NCI-H187 (cell line): ENCODE measurements at places on chromosomes 1 and 21.

DNA sequence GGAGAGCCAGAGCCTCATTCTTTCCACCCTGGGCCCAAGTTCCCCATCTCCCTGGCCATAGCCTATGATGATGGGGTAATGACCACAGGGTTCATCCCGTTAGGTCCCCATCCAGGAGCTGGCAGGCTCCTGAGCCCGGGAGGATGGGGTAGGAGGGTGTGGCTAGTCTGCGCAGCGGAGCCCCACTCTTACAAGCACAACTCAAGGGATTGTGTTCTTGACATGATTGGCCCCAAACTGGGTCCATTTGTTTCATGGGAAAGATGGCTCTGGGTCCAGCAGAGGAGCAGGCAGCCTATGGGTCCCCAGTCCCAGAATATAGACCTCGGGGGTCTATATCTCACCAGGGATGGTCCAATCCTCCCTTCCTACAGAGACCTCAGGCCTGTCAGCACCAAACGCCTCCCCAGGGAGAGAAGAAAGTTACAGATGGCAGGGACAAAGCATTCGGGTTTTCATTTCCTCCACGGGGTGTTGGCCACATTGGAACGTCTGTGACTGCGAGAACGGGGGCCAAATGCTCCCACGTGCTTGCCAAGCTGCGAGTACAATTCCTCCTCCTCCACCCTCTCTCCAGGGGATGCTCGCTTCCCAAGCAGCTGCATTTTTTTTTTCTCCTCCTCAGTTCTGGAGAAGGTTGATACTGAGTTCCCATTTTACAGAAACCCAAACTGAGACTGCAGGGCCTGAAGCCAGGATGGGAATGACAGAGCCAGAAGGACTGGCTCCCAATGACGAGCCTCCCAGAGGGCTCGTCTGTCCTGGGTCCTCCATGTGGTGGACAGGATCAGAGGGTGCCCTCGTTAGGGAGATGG lies 71.0 kb downstream of the DHRS3 start:
- DNase-seq = no peak

- no peak for DNase-seq
Measured at GRCh38 chr1:26900815-26901511, 696 bp upstream of the GPATCH3 start.

DNA sequence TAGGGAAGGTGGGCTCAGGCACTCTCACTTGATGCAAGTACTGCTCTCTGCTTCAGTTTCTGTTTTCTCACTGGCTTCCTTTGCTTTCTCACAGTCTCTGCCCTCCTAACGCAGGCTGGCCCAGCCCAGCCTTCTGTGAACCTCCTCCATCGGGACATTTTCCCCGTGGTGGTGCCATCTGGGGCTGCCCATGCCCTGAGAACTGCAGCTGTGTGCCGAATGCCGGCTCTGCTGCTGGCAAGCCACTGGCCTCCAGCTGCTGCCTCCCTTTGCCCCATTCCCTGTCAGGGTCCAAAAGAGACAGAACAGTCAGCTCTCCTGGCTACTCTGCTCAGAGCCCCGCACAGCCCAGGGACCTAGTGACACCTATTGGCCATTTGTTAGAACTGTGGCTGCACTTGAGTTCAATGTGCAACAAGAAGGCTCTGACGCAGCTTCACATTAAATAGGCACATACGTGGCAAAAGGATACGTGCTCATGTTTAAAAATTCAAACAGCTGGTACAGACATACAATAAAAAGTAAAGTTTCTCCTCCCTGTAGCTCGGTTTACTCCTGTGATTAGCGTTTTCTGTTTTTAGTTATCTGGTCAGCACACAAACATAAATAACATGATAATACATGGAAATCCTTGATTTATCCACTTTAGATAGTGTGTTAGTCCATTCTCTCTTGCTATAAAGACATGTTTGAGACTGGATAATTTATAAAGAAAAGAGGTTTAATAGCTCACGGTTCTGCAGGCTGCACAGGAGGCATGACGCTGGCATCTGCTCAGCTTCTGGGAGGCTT lies 46.6 kb downstream of the FCRL5 start:
- no peak for DNase-seq

DNA sequence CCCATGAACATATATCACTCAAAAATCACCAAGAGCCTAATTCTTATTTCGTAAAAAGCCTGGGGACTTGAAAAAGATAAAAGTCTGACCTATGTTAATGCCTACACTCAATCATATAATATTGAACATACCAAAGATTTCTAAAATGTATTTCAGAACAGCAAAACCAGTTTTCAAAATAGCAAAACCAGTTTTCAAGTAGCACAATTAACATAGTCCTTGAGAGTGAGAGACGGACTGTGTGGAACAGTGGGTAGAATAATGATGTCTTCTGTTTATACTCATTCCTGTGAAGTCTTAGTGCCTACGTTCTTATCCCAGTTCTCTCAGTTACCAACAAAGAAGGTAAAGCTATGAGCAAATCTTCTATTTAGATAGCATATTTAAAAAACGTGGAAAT lies 22.3 kb upstream of the RGS2 start:
- DNase-seq = no peak

DNA sequence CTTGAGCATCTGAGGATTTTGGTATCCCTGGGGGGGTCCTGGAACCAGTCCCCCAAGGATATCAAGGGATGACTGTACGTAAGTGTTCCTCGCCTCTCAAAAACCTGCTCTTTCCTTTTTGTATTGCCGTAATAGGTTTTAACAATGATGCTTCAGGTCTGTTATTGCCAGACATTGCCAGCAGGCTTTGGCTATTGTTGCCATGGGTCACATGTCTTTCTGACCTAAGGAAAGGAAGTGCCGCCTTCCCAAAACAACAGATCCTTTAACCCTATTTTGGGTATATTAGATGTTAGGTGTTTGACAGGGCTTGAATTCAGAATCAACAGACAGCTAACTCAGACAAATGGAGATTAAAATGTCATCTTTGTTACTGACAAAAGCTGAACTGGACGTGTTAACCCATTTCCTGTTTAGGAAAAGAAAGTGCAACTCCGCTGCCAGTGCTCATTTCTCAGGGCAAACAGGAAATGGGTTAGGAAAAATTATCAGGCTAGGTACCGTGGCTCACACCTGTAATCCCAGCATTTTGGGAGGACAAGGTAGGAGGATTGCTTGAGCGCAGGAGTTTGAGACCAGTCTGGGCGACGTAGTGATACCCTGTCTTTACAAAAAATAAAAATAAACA lies 12.4 kb upstream of the PRPF38B start:
- DNase-seq = no peak

GRCh38 chr1:116981521-116982037 lies 20.0 kb upstream of the CD101 start:
- no peak for DNase-seq

- DNase-seq = no peak
Measured at GRCh38 chr1:184533049-184533448, 146.2 kb downstream of the C1orf21 start.
